ENCODE measurements at places on chromosomes 2 and 18.

DNA sequence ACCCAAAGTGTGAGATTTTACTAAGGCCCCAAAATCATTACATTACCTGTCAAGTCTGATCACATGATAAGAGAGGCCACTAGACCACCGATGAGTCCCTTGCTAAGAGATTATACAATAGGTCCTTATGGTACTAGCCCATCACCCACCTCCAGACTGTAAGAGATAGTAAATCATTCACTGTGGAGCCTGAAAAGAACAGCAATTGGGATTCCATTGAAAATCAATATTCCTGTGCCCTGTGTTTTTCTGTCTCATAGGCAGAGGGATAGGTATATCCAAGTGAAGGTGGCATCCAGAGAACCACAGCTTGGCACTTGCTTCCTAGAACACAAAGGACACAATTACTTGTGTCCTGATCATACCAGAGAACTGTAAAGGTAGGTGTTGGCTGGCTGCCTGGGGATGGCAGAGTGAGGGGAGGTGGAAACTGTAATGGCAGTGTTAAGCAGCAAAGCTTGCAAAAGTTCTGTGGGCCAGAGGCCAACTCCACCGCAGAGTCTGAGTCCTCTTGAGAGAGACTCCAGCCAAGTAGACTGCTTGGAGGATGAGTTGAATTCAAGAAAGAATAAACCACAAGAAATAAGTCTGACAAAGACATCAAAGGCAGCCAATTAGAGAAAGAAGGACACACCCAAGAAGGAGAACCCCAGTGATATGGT, 102.0 kb upstream of the PIEZO2 start:
- no peak for DNase-seq

DNA sequence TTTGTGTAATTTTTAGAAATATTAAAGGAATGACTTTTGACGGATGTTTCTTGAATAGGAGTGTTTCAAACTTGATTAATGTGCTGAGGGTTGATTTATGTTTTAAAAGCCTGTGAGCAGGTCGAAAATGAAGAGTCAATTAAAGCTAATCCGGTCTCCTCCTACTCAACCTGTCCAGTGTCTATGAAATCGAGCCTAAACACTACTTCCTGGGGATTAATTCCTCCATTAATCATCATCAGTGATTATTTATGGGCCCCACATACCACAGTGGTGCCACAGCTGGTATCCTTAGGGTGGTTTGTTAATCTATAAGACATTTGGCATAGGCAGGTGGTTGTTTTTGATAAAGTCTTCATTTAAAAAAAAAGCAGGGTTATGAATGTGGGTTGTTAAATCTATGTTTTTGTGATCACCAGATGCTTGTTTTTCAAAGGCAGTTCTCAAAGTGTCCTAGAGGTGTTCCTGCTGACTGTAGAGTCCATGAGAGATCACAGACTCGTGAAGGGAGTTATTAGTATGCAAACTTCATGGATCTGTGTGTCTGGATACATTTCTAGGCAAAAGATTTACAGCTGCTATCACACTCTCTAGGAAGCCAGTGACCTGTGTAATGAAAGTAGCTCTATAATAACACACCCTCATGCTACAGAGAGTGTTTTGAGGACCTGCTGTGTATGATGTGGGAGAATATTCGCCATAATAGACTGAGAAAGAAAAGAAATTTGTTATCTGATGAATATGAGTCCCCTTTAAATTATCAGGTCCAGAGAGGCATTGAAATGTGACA, 308.6 kb downstream of the AKAIN1 start:
- DNase-seq = no peak

- no peak for DNase-seq
These were observed 107.2 kb upstream of the L3MBTL4 start for GRCh38 chr18:6521803-6522418.

GRCh38 chr18:66749030-66749429, 145.1 kb upstream of the CDH19 start:
- peak; percentile 34 for DNase-seq

GRCh38 chr2:5121642-5122041, 570.5 kb upstream of the SOX11 start:
- DNase-seq = no peak
